ENCODE measurements at places on chromosomes 4 and X.
A peak's percentile ranks its signal among the peaks of the same experiment; 100 is the strongest.

- DNase-seq: no peak
These were observed 260.8 kb upstream of the VCX start for GRCh38 chrX:7582191-7582590.

- DNase-seq: no peak
These were observed 19.3 kb downstream of the TMEM154 start for GRCh38 chr4:152660526-152660925.

DNA sequence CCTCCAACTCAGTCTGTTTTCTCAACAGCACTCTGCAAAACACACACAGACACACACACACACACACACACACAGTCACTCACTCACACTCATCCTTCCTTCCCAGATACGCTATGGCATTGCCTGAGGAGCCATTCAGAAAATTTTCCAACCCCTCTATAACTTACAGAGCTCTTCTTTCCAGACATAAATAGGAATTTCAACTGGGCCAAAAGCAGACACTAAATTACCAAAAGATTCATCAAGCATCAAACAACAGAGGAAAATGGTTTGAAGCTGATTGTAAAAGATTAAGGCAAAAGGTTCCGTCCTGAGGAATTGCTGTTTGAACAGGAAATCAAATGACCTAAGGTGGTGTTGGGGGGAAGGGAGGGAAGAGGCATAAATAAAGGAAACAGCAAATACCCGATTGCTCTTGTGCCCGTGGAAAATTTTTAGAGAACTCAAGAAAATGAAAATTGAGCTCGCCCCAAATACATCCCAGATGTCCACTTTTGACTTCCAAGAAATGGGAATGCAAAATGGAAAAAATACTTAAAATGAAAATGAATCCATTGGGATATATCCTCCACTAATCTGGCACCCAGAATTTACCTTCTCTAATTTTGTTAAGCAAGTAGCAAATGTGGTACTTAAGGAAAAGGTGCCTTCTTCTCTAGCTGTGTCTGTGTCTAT lies 183.6 kb downstream of the QDPR start:
- DNase-seq: no peak

DNA sequence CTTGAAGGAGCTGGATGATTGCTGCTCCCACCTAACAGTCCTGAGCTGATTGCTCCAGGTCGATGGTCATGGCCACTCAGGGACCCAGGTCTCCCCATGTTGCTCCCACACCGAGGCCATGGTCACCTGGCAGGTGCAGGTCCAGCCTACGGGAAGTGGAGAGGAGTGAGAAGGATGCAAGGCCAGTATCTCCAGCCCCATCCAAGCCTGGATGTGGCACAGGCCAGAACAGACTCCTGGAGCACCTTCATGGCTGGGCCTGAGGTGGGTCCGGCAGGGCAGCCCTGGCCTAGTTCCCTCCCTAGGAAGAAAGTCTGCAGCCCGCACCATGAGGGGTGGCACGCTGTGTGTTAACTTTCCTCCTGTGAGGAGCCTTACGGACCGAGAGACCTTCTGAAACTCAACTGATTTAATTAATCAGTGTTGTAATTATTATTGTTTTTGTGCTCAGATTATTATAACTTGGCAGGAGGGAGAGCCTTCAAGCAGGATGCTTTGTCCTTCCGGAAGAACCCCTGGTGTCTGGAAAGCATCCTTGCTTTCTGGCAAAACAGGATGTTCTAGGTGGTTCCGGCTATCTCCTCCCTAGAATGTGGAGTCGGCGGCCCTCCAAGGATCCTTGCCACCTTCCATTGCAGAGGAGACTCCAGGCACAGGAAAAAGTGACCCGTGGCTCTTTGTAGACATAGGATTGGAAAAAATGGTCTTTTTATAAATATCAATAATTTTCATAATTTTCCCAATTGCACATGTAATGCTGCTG lies 92.3 kb upstream of the ADRA2C start:
- no peak for DNase-seq

DNA sequence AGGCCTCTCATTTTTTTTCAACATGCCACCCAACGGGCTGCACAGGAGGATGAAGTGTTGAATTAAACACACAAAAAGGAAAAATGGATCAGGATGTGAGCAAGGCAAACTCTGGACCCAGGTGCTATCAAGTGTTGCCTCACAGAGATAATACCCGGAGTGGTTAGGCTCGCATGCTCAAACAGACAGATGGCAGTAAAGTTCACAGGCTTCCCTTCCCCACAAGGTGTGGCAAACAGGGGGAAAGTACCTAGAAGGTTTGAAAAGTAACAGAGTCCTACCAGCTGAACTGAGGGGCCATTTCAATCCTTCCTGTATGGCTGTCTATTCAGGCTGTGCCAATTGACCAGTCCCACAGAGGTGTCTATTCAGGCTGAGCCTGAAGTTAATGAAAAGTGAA lies 123.9 kb upstream of the GC start:
- DNase-seq: no peak

DNA sequence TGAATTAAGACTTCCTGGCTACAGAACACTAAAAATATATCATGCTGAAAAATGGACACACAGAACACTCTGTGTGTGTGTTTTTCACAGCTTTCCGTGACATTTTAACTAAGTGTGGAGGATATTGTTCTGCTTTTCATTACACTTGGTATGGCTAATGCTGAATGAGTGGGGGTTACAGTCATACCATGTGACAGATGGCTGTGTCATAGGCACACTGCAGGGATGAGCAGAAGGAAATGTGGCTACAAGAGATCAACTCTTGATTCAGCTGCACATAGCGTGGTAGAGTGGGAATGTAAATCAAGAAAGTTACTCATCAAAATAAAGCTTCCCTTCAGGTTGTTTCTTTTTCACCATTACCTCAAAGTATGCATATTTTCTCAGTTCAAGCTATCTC lies 669.8 kb downstream of the IQCM start:
- no peak for DNase-seq

- no peak for DNase-seq
These were observed 118.4 kb upstream of the ENPEP start for GRCh38 chr4:110357521-110357920.

DNA sequence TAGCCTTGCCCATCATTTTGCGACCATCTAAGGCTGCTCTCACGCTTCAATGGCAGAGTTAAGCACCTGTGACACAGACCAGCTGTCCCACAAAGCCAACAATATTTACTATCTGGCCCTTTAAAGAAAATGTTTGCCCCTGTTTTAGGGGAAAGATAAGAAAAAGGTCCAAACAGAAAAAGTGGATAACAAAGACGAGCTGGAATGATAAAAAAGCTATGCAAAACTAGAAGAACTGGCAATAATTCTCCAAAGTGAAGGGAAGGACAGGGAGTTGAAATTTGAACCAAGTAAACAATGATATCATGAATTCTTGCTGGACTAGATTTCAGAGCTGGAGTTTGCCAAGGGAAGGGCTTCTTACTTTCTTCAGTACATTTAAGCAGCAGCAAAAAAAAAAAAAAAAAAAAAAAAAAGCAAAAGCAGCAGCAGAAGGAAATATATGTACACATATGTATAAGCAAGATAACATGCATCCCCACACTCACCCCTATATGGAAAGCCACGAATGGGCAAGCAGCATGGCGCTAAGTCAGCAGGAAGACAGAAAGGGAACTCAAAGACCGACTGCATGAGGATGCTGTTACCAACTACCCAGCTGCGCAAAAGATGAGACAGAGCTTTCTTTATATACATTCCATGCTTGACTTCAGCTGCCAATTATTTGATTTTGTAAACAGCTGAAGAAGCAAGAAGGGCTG lies 12.5 kb downstream of the TRAPPC2 start:
- DNase-seq: no peak

- DNase-seq: peak; percentile 82
These were observed 995 bp downstream of the SMARCA5 start for GRCh38 chr4:143514497-143514896.

- no peak for DNase-seq
These were observed 404.1 kb downstream of the GPM6A start for GRCh38 chr4:175407926-175408325.

DNA sequence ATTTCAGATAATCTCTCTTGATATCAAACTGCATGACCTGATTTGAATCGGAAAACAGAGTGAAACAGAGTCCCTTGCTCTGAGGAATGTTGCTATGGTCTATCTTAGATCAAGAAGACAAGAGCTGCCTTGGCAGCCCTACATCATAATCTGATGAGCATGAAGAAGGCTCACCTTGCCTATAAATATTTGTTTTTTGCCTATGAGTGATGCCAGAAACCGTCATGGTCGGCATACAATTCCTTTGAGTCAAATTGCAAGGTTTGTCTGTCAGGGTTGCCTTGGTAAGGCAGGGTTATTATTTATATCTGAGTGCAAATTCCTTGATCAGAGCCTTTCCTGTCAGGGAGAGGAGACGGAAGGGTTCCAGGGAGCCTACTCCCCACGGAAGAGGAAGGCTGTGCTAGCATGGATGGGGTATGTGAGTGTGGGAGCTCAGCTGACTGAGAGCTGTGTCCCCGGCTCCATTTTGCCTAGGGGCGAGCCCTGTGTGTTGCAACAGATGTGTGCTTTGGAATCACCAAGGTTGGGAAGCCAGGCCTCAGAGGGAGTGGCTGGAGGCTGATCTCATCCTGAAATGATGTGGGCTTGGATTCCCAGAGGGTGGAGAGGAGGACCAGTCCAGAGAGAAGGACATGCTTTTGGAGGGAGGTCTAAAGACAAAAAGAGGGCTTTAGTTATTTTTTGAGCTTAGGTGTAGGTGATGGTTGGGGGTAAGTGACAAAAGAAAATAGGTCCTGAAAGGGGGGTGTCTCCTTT lies 43.6 kb downstream of the RTL9 start:
- DNase-seq: no peak

GRCh38 chr4:181507938-181508337 lies 735.3 kb upstream of the TENM3 start:
- DNase-seq: no peak

DNA sequence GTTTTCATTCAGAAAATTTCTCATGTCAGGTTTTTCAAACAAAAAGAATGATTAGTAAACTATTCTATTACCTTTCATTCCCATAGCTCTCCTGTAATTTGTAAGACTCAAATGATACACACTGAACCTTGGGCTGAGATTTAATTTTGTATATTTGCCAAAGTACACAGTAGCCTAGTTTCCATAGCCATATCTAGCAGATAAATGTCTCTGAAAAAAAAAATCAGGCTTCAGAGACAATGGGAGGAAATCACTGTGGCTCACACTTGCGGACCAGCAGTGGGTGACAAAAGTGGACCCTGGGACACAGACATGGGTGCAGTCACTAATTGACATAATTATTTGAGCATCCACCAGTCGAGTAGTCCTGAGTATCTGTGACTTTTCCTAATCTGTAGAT lies 46.6 kb downstream of the MAOA start:
- no peak for DNase-seq

DNA sequence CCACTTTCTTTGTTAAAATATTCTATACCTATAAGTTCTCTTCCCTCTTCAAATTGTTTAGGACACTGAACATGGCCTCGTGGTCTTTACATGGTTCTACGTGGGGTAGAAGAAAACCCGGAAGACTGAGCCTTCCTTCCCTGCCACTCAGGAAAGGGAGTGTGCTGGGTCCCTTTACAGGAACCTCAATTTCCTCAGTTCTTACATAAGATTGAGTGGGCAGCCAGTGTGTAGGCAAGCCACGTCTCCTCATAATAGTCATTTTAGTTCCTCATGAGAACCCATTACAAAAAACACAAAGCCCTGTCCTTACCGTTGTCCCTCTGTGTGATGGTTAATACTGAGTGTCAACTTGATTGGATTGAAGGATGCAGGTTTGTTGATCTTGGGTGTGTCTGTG lies 28.7 kb upstream of the SMIM10L2A start:
- no peak for DNase-seq

GRCh38 chrX:13793897-13794296 lies 23.0 kb downstream of the GPM6B start:
- no peak for DNase-seq

DNA sequence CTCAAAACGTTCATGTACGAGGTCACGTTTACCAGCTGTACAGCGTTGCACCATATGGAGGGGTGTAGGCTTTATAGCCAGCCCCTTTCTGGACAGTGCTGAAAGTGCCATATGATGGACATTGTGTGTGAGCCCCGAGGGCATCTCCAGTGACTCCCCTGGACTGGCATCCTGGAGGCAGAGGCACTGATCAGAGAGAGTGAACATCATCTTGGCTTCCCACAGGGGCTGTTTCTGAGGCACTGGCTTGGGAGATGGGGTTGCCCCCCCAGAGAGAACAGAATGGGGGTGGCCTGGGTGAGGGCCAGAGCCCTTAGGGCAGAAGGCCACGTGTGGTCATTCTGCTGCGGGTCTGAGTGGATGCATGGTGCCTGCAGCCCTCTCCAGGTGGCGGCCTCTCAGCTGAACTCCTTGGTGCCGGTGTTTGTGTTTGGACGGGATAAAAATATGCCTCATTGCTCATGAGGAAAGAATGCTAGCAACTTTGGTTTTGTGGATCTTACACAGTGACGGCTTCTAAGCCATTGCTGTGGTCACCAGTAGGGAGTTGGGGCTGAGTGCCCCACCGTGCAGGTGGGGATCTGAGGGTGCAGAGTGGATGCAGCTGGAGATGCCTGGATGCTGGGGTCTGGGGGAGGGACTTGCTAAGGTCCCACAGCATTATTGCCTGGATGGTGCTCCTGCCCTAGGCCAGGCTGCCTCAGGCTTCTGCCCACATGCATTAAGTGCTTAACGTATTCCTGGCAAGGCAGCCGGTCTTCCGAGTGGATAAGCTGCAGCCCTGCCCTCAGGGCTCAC lies 3.4 kb downstream of the WFS1 start:
- DNase-seq: no peak

DNA sequence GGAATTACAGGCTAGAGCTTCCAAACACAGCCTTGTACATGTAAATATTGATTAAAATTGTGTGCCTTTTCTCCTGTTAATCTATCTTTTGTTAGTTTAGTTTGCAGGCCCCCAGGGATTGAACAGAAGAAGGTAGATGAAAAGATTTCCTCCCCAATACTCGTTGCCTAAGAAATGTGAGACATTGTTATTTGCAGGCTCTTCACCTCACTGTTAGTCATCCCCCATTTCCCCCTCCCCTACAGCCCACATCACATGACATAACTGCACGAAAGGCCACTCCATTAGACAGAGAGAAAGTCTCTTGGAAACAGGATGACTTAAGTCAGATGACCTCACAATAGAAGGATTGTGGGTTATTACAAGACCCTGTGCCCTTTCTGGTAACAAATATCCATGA lies 13.3 kb upstream of the MID1 start:
- no peak for DNase-seq

DNA sequence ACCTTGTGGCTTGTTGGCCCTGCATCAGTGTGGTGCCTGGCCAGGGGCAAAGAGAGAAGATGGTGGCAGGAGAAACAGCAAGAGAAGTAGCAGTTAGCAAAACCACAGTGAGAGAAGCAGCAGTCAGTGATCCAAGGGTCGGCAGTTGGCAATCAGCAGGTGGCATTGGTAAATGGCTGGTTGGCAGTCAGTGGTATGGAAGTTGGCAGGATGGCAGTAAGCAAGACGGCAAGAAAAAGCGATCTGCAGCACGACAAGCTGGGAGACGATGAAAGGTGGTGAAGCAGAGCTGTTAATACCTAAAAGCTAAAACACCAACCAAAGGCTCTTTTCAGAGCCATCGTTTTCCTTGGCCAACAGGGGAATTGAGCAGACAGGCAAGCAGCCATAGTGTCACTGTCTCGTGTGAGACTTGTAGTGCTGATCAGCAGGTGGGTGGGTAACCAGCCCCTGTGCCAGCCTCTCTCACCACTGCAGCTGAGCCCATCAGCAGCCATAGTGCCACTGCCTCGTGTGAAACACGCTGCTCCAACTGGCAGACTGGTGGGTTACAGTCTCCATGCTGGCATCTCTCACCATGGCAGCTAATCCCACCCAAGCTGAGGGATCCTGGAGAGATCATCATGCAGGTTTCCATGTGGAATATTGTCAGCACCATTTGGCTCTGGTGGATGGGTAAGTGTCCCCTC lies 2078.4 kb downstream of the PCDH7 start:
- DNase-seq: no peak

All from left hindlimb (tissue), 1 donor.